ENCODE measurements at places on chromosomes 6 and 20.

GRCh38 chr6:153621491-153621890 lies 417.5 kb upstream of the OPRM1 start:
- DNase-seq, result no peak

GRCh38 chr6:33091957-33092356 lies 16.2 kb downstream of the HLA-DPB1 start:
- DNase-seq, result no peak

- DNase-seq, result no peak
Measured at GRCh38 chr6:91387290-91388059, 800.6 kb upstream of the MAP3K7 start.

GRCh38 chr6:147903931-147904330 lies 395.4 kb downstream of the SAMD5 start:
- no peak for DNase-seq

GRCh38 chr6:167702241-167702827 lies 124.4 kb upstream of the AFDN start:
- no peak for DNase-seq

DNA sequence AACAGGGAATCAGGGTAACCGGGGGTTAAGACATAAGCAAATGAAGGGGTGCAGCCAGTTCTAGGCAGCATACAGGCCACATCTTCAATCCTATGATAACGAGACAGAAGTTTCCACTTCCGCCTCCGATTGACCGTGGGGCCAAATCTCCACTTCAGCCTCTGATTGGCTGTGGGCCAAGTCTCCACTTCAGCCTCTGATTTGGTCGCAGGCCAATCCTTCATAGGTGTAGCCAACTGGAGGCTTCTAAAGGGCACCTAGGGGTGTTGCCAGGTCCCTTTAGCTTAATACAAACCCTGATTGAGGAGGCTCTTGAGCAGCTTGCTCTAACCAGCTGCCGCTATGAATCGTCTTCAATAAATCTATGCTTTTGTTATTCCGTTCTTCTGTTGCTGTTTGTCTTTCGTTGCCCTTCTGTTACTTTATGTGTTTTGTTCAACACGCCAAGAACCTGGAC lies 2.1 kb upstream of the ERGIC3 start:
- DNase-seq, result peak; percentile 55

DNA sequence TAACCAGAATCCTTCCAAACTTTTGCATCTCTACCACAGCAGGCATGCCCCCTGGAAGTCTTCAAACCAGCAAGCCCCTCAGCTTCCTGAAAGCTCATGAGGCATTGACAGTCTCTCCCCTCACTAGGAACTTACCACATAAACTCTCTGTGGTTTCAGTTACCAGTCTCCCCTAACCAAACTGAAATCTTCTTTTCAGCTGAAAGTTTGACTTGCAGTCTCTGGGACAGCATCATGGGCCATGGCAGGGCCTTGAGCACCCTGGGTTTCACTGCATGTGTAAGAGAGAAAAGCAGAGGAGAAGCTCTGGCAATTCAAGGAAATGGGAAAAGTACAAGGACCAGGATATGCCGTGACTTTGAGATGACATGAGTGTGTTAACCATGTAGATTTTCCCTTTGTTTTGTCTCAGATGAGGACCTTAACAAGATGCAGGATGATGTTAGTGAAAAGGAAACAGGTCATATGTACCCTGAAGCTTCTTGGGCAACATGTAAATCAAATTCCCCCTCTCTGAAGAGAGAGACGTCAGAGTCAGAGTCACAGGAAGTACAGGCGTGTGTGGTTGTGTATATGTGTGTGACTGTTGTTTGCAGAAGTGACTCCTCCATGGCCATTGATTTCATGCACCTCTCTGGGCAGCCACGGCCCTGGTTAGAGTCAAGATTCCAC lies 106.3 kb downstream of the TNFRSF21 start:
- DNase-seq, result no peak

GRCh38 chr6:136582711-136583471 lies 32.7 kb upstream of the MAP7 start:
- peak; percentile 94 for DNase-seq
